ENCODE measurements at places on chromosomes 2 and 18.

DNA sequence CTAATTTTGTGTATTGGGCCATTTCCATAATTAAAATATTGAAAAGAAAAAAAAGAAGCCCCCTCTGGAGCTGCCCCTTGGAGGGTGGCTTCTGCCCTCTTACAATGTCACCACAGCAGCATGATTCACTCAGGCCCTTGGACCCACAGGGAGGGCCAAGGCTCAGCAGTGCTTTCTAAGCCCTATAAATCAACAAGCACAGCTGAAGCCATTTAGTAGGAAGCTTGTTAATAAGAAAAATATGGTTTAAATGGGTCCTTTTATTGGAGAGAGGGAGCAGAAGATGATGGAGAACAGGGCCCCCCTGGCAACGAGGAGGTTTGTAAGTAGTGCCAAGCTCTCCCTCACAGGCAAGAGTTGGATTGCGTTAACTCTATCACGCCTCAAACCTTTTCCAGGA, 107.6 kb upstream of the FZD7 start:
- DNase-seq = no peak

DNA sequence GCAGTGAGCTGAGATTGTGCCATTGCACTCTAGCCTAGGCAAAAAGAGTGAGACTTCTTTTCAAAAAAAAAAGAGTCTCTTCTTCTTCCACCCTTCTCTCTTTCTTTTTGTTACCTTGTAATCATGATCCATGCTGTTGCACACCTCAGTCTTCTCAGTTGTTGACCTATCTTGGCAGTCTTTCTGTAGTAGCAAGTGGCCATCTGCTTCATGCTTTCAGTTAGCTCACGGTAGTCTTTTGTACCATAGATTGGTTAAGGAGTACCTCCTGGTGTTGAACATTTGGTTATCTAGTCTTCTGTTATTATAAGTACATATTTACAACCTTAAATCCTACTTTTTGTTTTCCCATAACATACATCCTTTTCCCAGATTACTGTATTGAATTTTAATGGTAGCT, 3.1 kb downstream of the GORASP2 start:
- no peak for DNase-seq

- DNase-seq = no peak
These were observed 306.2 kb upstream of the KCNJ3 start for GRCh38 chr2:154392256-154392655.

DNA sequence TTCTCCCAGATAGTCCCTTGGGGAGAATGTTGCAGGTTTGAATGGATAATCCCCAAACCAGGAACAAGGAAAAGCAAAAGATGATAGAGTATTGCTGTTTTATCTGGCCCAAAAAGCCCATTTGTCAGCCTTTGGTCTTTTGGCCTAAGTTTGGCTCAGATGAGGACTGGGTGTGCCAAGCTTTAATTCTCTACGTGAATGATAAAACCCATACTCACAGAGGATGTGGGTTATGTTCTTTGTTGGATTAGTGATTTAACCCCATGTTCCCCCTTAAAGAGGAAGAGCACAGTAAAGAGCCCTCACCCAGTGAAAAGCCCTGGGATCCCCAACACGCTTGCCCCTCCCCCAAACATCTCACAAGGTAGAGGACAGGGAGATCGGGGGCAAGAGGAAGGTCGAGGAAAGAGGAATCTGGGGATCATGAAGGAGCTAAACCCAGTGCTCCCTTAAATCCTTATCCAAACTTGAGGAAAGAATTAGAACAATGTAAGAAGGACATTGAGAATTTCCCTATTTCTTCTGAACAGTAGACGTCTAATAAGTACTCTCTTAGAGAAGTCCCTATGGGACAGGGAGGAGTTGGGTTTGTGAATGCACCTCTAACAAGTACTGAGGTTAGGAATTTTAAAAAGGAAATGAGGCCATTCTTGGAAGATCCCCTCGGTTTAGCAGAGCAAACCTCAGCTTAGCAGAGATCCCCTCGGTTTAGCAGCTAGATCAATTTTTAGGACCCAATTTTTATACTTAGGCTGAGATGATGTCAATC, 105.0 kb downstream of the HIBCH start:
- no peak for DNase-seq

DNA sequence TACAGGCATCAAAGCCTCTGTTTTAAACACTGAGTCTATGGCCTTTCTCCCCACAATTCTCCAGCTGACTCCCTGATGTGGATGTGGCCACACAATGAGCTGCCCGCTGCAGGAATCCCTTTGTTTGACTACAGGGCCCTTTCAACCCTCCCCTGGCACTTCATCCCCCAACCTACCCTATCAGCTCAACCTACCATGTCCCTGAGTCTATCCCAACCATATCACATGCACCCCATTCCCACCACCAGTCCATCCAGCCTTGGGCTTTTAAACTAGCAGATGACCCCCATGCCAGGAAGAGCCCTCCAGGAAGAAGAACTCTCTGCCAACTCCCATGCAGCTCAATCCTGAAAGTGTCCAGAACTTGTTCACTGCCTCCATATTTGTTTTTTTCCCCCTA, 46.9 kb upstream of the TEX51 start:
- no peak for DNase-seq

GRCh38 chr2:86673986-86674670, 46.0 kb upstream of the RMND5A start:
- no peak for DNase-seq

GRCh38 chr2:233228376-233228775, 23.1 kb upstream of the ATG16L1 start:
- DNase-seq = no peak

- no peak for DNase-seq
These were observed 7.0 kb downstream of the C2orf80 start for GRCh38 chr2:208182835-208183234.

DNA sequence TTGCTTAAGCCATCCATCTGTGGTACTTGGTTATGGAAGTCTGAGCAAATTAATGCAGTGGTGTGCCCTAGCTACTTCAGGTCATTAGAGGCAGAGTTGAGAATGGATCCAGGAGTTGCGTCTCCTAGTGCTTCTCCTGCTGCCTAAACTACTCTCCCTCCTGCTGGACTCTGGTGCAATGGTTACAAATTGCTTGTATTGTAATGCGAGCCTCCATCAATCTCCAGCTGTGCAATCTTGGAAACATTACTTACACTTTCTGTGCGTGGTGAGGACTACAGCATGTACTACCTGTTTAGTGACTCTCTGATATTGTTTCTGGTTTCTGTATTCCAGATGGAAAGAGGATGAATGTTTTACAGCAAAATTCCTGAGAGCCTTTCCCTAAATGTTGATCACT, 119.0 kb upstream of the CYRIA start:
- no peak for DNase-seq

- no peak for DNase-seq
These were observed 29.7 kb downstream of the XDH start for GRCh38 chr2:31384771-31385276.

DNA sequence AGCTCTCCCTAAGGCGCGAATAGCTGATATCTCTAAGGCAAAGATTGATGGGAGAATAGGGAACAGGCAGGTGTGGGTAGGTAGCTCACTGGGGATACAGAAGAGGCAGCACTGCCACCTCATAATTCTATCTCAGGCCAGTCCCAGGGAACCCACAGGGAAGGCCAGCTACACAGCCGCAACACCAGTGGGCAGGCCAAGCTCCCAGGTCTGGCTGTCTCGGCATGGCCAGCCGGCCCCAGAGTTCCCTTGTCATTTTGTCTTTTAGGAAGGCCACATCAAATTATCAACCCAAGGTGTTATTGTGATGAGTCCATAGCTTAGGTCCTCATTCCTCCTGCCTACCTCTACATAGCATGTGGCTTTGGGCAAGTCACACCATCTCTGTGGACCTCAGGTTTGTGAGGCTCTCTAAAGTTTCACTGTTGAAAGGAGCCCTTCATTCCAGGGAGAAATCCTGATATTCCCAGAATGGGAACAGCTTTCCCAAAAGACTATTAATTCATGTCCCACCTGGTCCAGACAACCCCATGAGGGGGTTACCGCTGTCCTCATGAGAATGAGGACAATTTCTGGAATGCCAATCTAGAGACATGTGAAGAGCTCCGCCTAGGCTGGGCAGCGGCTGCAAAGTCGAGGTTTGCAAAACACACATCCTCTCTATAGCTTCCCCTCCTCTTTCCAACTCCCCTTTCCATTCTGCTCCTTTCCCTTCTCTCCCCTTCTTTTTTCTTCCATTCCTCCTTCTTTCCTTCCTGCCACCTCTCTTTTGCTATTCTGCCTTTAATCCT, 287.1 kb upstream of the ID2 start:
- DNase-seq = no peak

- DNase-seq = no peak
These were observed 141.6 kb downstream of the ICOS start for GRCh38 chr2:204078003-204078698.

GRCh38 chr18:67545681-67546080, 29.2 kb upstream of the DSEL start:
- no peak for DNase-seq

DNA sequence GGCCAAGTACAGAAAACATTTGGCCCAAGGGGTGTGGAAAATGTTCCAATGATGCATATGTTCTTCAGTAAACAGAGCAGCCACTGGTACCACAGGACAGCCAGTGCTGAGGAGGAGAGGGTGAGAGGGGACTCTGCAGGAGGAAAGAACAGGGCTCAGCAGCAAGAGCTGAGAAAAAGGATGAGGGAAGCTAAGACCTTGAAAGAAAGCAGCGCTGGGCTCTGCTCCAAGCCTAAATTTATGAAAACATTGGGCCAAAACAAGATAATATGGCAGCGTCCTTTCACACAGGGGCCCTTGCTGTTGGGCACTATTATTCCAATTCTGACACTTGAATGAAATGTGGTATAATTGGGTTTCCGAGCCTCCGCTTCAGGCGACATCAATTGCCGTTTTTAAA, 939.0 kb upstream of the FANCL start:
- no peak for DNase-seq

- DNase-seq = no peak
These were observed 32.4 kb upstream of the RBBP8 start for GRCh38 chr18:22900558-22901238.

DNA sequence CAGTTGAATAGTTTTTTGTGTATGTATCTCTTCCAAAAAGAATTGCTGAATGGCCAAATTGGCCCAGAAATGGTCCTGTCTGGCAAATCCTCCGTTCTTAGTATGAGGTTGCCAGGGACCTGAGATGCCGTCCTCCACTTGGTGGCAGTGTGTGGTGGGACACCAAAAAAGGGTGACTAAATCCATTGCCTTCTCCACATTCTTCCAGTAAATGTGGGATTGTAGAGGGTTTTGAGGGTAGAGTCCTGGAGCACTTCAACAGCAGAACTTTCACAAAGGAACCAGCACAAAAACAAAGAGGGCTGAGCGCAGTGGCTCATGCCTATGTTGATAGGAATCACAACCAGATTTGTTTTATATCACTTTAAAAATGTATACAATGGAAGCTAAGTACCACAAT, 199.9 kb downstream of the BCL2 start:
- DNase-seq = peak; percentile 39

DNA sequence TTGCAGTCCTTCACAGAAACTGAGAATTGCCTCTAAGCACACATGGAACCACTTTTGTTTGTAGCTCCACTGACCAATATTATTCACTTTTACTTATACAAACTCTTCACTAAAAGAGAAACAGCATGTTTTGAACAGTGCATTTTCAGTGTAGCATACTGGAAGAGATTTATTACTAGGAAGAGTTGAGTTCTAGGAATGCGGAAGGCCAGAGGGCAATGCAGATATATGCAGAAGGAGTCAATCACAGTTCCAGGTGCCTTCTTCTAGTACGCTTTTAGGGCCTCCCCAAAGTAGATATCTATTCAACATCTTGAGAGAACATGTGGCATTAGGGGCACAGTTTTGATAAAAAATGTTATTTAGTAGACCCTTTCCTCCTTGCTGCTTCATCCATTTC, 1654.0 kb upstream of the ZEB2 start:
- no peak for DNase-seq

DNA sequence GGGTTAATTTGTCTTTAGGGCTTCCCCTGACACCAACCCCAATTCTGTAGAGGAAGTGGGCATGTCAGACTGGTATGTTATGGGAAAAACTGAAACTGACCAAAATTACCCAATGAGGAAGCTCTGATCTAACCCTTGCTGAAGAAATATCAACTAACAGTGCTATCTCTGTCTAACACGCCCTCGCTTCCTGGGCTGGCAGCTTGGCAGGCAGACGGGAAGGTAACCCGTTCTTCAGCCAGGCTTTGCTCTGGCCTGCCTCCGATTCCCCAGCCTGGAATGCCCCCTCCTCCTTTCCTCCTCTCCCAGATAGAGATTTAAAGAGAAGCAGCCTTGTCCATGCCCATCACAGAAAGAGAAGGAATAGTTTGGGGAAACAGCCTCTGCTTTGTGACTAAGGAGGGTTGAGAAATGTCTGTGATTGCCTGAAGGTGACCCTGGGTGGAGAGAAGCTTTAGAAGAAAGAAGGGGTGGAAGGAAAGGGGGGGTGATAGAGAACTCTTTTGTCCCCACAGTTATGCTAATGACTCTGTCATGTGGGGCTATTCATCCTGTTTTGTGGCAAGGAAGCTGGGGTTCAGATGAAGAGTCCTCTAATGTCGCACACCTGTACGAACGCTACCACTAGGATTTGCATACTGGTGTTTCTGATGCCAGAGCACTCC, 15.4 kb downstream of the HK2 start:
- peak; percentile 64 for DNase-seq

- no peak for DNase-seq
These were observed 5.8 kb upstream of the ARL5A start for GRCh38 chr2:151833984-151834383.

DNA sequence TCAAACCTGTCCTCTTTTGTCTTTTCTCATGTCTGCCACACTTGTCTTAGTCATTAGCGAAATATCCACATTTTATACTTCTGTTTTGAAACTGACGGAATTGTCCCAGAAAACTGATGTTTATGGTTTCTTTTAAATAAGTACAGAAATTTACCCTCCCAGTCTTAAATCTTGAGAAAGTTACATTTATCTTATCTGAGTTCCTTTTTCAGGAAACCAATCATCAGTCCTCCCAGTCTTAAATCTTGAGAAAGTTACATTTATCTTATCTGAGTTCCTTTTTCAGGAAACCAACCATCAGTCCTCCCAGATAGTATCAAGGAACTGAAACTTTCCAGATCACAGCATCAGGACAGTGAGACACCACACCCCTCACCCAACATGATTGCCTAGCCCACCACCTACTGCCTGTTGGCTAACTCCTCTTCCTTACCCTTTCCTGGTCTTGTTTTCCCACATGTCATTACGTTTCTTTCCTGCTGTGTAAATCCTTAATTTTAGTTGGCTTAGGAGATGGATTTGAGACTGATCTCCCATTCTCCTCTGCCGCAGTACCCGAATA, 247.7 kb downstream of the PTPRM start:
- DNase-seq = no peak

GRCh38 chr2:224438726-224439125, 36.8 kb upstream of the FAM124B start:
- DNase-seq = no peak

GRCh38 chr2:236859908-236860307, 225.8 kb upstream of the COPS8 start:
- DNase-seq = no peak

DNA sequence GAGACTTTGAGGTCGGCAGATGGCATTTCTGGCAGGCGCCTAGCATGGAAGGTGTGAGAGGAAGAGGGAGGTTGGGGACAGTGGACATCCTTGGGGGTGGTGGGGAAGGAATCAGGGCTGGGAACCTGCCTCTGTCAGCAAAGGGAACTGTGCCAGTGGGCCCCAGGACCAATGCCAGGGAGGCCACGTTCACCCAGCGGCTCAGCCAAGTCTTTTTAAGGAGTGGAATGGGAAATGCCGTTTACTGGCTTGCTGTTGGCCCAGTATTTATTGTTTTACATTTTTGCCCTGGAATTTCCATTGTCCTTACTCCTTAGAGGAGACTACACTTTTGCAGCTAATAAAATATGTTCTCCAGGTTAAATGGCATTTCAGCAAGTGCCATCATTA, 135.2 kb downstream of the MCFD2 start:
- DNase-seq = no peak

GRCh38 chr2:190365499-190366204, 22.3 kb downstream of the INPP1 start:
- no peak for DNase-seq
